Umbilical cord (tissue), 2 donors: ENCODE measurements at places on chromosomes 11 and 22.
A peak's percentile ranks its signal among the peaks of the same experiment; 100 is the strongest.

DNA sequence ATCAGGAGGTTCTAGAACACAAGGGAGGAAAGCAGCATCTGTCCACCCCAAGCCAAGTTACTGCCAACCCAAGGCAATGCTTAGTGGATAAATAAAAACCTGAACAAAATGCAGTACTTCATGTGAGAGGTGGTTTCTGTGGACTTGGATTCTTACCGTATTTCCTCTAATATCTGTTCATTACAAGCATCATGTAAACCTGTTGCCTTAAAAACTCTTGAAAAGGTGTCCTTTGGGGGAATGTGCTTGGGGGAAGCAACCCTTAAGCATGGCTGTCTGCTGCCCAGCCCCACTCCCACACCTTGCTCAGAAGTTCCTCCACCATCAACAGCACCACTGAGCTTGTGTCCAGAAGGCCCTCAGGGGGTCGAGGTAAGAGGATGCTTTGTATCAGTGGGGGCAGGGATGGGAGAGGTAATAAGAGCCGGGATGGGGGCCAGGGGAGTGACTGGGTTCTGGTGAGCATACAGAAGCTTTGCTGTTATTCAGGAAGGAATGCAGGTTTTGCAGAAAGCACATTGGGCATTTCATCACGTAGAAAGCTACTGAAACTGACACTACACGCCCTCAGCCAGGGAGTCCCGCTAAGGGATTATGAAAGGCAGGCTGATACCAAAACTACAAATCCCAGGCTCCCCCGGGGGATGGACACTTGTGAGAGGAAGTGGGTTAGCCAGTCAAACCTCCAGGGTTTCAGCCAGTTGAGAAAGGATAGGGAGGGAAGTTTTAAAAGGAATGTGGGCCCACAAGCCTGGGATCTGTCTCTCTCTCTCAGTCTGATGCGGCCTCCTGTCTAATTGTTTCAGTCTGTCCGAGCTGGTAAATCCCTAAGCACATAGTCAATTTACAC is 52.0 kb downstream of the KCNJ1 start:
- DNase-seq = peak; percentile 96

DNA sequence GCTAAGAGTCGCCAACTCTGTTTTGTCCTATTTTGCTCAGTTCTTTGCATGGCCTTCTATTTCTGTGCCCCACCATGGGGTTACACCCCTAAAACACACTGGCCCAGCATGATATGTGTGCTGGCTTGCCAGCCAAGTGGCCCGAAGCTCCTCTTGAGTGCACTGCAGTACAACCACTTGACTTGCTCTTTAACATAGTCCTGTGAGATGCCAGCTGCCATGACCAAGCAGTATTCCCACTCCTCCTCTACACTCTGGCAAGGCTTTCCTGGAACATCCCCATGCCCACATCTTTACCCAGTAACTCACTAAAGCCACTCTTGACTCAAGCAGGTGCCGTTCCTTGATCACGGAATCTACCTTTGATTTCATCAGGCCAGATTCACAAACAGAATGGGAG is 102.9 kb upstream of the GAL start:
- no peak for DNase-seq

DNA sequence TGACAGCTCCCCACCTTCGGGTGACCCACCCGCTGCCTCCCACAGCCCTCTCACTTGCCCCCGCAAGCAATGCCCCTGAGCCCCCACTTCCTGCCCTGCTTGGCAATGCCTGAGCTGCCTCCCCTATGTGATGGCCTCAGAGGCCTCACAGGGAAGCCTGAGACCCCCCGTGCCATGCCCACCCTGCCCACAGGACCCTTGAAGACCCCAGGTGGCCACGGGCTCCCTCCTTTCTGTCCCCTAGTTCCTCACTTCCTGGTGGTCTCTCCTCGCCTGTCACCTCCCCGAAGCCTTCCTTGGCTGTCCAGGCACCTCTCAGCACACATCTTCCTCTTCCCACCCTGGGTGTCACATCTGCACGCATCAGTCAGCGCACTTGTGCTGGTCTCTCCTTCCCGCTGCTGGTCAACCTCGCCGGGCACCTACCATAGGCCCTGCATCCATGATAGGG is 90.5 kb downstream of the BRD1 start:
- no peak for DNase-seq

DNA sequence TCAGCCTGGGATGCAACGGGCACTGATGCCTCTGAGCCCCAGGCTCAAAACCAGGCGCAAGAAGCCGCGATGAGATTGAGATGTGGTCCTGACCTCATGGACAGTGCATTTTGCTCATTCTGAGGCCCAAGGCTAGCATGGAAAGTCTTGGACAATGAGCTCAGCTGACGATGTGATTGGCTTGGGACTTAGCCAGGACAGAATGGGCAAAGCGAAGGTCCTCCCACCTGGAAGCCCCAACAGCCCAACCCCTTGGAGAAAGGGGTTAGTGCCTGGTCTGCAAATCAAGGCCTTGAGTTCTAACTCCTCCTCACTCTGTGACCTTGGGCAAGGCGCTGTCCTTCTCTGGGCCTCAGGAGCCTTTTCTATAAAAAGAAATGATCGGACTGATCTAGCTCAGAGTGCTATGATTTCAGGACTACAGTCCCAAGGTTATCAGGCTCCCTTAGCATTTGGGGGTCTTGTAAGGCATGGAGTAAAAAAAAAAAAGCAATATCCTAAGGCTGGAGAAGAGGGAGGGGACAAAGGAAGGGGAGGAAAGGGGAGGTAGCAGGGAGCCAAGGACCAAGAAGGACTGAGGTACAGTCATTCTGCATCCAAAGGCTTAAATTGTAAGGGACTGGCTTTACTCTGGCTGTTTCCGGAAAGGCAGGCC is 2.7 kb downstream of the SLC43A3 start:
- DNase-seq = no peak

DNA sequence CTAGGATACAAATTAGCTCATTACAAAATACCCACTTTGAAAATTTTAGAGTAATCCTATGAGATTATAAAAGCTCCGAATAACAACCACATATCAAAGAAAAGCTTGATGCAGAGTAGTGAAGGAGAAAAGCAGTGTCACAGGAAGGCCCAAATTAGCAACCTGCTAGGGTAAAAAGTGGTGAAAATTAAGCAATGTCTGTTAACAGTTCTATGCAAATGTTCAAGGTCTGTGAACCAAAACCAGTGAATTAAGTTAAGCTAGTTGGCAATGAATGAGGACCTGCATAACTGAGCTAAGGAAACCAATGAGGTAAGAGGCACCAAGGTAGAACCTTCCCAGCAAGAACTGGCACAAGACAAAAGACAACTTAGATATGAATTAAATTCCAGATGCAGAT is 29.6 kb downstream of the PRDM10 start:
- no peak for DNase-seq

GRCh38 chr11:79547256-79547655 is 106.4 kb upstream of the TENM4 start:
- no peak for DNase-seq

DNA sequence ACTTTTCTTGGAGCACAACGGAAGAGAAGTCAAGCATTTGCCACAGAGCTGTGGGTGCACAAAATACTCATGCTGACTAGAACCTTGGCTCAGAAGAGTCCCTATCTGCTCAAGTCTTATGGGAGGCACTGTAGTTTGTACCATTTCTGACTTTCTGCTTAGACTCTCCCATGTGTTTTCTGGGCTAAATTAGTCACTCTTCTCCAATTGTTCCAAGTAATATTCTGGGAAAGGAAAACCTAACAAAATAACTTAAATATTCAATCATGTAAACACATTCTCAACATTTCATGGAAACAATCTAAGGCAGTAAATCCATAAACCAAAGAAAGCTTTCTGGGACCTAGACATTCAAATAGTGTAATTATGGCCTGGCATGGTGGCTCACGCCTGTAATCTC is 220.7 kb downstream of the SWAP70 start:
- no peak for DNase-seq

DNA sequence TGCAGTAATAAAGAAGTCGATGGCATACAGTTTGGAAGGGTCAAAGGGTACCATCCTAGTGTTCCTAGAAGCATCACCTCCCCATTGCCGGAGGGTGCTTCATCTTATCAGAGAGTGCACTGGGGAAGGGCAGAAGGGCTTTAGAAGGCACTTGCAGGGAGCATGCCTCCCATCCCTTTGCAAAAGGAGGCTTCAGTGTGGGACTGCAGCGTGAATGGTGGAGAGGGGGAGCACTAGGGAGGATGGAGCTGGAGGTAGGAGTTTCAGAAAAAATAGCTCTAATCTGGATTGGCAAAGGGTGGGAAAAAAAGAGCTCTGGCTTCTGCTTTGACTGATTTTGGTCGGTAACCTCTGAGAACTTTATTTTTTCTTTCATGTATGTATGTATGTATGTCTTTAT is 5.0 kb downstream of the NTM start:
- no peak for DNase-seq

GRCh38 chr11:11826260-11826659 is 15.5 kb upstream of the USP47 start:
- DNase-seq = no peak

- DNase-seq = peak; percentile 96
These were observed 22.1 kb downstream of the RIBC2 start for GRCh38 chr22:45435544-45436139.

- no peak for DNase-seq
These were observed 785 bp downstream of the IGSF9B start for GRCh38 chr11:133955945-133956421.

GRCh38 chr11:75087319-75088305 is 9.1 kb downstream of the OR2AT4 start:
- no peak for DNase-seq

DNA sequence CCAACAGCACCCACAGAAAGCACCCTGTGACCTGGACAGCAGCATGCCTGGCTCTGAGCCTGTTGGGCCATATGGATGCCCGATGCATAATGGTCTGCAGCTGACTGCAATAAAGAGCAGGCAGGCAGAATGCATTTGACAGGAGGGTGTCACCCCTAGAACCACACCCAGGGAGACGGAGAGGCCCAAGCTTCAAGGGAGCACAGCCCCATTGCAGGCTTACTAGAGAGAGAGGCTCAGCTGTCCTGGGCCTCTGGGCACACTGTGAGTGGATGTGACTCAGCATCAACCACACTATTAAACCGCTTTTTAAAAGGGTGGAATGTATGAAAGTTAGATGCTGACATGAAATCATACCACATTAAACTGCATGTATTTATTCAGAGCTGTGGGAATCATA is 365.3 kb downstream of the CTTN start:
- DNase-seq = peak; percentile 44

DNA sequence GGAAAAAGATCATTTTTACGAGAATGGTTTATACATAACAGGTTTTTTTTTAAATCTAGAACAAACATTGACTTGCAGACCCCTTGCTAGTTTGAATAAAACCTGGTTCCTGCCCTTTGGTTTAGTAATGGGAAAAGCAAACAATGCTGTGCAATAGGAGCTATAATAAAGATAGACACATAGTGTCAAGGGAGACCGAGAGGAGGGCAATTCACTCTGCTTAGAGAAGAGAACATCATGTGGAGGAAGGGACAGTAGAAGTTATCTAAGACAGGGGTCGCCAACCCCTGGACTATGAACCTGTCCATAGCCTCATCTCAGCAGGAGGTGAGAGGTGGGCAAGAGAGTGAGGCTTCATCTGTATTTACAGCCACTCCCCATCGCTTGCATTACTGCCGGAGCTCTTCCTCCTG is 7.0 kb upstream of the RDX start:
- DNase-seq = no peak

DNA sequence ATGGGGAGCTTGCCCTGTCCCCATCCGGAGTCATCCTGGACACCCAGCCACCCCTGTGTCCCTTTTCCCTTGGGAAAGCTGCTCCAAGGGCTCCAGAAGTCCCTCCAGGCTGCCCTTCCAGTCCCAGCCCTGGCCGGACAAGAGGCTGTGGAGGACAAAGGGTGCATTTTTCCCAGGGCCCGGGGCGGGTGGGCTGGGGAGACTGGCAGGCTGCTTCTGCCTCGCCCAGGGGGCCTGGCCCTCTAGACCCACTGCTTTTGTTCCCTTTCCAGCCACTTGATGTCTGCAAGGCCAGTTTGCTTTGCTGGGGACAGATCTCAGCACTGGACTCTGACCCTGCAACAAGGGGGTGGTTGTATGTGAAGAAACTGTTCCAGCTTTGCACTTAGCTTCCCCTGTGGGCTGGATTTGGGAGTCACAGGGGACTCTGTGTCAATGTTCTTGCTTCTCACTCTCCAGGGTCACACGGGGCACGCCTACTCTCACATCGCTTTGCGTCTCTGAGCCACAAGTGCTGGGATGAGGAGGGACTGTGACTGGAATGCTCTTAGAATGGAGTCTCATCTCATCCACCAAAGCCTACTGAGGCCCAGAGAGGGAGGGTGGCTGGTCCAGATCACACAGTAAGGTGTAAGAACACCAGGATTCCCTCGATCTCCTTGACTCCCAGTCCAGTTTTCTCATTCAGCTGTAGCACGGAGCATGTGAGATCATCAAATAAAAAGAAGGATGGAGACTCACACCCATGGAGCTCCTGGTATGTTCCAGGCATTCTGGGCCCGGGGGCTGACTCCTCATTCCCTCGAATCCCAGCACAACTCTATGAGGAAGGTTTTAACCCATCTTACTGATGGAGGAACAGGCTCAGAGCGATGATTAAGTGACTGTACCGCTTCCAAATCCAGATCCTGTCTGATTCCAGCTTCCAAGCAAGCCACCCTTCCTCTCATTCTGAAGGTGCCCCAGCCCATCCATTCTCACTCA is 59.9 kb downstream of the FBXO7 start:
- peak; percentile 56 for DNase-seq

- no peak for DNase-seq
These were observed 43.6 kb downstream of the TEAD1 start for GRCh38 chr11:12717851-12718291.

- DNase-seq = no peak
These were observed 23.3 kb downstream of the PIWIL4 start for GRCh38 chr11:94590352-94591041.

DNA sequence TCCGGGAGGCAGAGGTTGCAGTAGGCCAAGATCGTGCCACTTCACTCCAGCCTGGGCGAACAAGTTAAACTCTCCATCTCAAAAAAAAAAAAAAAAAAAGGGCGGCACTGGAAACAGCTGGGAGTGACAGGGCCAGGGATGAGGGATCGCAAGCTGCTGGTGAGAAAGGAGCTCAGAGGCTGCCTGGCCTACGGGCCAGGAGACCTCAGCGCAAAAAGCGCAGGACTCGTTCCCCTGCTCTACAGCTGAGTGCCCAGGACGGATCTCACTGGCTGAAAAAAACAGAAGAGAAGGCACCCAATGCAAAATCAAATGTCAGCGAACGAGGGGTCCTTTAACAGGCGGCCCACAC is 650 bp upstream of the NUP50 start:
- DNase-seq = peak; percentile 23

DNA sequence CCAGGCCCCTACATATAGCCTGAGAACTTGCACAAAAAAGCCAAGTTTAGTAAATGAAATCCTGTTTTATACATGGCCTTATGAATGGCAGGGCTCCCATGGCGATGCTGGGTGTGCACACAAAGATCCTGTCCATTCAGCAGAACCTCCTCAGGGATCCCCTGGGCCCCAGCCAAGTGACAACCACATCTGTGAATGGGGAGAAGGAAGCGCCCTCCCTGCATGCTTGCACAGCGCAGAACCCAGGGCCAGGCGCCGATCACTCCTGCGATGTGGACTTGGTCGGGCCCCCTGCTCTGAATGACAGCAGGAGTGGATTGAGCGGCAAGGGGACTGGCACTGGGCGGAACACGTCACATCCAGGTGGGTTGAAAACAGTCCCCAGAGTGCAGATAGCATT is 4.5 kb upstream of the CDC42EP2 start:
- peak; percentile 60 for DNase-seq

GRCh38 chr11:5737091-5737490 is 843 bp downstream of the OR56B1 start:
- DNase-seq = no peak

GRCh38 chr11:37657645-37658044 is 1059.6 kb upstream of the RAG2 start:
- DNase-seq = no peak
